ENCODE measurements at places on chromosomes 2 and 18. TPM values are rescaled to one million over a fixed set of nuclear protein-coding genes. Genes with fewer than 3 reads are reported as not detected.

MYOM1 gene
- total RNA-seq: 41.9 TPM

SYT4 gene
- total RNA-seq: 6.2 TPM

CLEC4F gene
- total RNA-seq: not detected

NAT8 gene
- total RNA-seq: not detected

PTH2R gene
- total RNA-seq: 0.69 TPM

PROC gene
- 0.74 TPM for total RNA-seq

TSPYL6 gene
- 0.16 TPM for total RNA-seq

ACTG2 gene
- total RNA-seq: 637 TPM

POTEI gene
- 0.05 TPM for total RNA-seq

ERBB4 gene
- 3.2 TPM for total RNA-seq

CNDP1 gene
- total RNA-seq: 0.16 TPM

RETREG2 gene
- total RNA-seq: 34.7 TPM

ITGB6 gene
- 25.2 TPM for total RNA-seq

CHMP1B gene
- total RNA-seq: 39.1 TPM

CAPN13 gene
- 6.0 TPM for total RNA-seq

ALKAL2 gene
- 6.7 TPM for total RNA-seq

HJURP gene
- 8.9 TPM for total RNA-seq

HIBCH gene
- 61.1 TPM for total RNA-seq

MFSD2B gene
- total RNA-seq: 0.85 TPM

SNTG2 gene
- 0.69 TPM for total RNA-seq

EGR4 gene
- total RNA-seq: not detected

COL4A4 gene
- total RNA-seq: 0.90 TPM

CRYGC gene
- not detected for total RNA-seq

All from urinary bladder (tissue), 4 donors.